ENCODE measurements at places on chromosomes 2 and 18.

DNA sequence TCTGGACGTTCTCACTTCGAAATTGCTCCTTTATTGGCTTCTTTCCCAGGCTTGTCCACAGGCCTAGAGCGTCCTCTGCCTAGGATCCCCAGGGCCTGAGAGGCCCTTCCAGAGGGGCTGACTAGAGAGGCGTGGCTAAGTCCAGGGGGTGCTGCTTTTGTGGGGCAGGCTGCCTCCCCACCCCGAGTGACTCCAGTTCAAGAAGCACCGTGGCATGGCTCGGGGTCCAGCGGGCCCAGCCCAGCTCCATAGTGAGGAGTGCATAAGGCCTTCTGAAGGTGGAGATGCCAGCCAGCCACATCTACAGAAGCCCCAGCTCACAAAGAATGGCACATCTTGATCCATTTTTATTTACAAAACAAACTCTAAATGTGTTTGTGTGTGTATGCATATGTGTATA, 44.8 kb upstream of the POMC start:
- no peak for ATAC-seq

- no peak for ATAC-seq
Observed at GRCh38 chr18:44181951-44182747, 498.5 kb upstream of the SETBP1 start.

DNA sequence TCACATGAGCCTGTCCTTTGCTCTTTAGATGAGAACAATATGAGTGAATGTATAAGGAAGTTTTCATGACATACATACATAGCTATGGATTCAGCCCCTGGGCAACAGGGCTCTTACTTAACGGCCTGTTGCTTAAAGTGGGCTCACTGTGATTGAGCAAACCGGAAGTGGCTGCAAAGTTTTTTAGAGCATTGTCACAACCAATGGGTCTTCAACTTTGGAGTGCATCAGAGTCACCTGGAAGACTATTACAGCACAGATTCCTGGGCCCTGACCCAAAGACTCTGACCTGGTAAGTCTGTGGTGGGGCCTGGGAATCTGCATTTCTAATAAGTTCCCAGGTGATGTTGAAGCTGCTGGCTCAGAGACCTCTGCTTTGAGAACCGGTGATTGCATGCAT, 106.3 kb upstream of the SEC11C start:
- ATAC-seq = no peak

- no peak for ATAC-seq
Observed at GRCh38 chr2:226524381-226524843, 275.2 kb downstream of the IRS1 start.

- ATAC-seq = no peak
Observed at GRCh38 chr18:56929886-56930285, 217.0 kb upstream of the BOD1L2 start.

DNA sequence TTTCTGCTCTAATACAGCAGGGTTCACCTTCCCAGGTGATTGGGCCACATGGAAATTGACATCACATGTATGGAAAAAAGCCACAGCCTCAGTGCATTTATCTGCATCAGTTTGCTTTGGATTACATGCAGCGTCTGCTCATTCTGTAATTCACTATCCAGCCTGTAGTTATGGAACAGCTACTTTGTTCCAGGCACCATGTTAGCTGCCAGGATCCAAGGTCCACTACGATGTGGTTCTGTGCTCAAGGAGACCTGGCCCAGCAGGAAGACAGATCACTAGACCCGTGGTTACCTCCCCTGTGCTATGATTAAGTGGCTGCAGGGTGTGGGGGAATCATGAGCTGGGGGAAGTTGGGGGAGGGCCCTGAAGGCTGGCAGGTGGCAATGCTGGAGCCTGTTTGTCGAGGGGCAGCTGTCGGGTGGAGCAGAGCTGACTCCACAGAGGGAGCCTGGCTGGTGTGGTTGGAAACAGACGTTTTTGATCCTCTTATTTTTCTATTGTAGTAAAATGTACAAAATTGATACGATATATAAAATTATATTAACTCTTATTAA, 58.6 kb downstream of the TSHZ1 start:
- no peak for ATAC-seq

DNA sequence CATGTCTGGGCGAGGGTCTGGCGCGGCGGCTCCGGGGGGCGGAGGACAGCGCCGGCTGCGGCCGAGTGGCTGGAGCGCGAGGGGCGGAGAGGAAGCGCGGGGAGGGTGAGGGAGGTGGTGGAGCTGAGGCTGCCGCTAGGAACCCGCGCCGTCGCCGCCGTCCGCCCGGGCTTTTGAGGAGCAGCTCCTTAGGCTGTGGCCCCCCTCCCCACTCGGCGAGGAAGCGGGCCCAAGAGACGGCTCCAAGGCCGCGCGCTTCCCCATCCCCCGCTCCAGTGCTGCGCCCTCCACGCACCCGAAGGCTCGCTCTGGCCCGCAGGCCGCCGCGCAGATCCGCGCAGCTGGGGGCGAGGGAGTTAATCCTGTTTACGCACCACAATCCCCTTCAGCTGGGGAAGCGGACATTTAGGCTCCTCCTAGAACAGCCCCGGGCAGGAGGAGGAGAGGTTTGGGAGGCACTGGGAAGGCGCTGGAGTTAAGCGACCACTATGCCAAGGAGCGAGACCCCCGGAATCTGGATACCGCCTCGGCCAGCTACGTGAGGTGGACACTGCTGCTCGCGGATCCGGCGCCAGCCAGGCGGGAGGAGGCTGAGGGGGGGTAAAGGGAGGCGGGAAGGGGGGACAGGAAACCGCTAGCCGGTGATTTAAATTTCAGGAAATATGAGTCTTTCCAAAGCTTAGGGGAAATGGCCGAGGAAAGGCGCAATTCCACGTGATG, at the start of gene CNRIP1:
Gene CNRIP1 (minus strand): TSS at position 552 of the 720 bp plus-strand sequence. CDS start 549 bp downstream, at position 3.
- no peak for ATAC-seq

DNA sequence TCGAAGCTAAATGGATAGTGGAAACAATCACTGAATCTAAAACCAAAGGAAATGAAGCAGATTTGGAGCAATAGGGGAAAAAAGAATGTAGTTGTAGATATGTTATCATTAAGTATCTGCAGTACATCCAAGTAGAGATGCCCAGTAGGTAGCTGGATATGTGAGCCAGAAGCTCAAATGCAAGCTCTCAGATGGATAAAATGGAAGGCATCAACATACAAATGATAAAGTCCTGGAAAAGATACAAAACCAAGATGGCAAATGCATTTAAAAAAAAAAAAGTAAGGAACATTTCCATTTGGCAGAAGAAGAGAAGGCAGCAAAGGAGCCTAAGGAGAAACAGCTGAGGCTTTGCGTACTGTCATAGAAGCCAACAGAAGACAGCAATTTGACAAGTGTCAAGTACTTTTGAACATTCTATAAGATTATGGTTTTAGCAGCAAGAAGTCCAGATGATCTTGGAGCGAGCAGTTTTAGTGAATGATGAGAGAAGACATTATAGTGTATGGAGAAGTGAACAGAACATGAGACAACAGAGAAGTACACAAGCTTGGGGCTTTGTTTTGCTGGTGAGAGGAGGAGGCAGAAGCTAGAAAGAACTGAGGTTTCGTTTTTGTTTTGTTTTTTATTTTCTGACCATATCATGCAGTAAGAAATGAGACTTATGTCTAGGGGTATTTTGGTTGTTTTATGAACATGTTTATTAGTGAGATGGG, 18.3 kb downstream of the ROCK2 start:
- ATAC-seq = no peak

GRCh38 chr2:235106874-235107639, 155.2 kb downstream of the SH3BP4 start:
- ATAC-seq = no peak

DNA sequence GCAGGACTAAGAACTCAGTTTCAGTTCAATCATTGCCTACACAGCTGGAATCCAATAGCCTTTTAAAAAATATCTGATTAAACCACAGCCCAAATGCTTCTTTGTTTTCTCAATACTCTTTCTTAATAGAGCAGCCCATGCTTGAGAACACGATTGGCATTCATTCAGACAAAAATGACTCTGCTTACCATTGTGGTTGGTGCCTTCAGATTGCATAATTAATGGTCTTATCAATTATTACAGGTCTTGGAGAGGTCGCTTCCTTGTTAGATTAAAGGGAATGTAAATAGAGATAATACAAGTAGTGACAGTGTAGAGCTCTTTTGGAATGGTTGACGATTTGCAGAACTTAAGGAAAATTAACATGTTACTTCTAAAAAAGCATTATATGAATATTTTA, 107.2 kb downstream of the RNF152 start:
- ATAC-seq = no peak

DNA sequence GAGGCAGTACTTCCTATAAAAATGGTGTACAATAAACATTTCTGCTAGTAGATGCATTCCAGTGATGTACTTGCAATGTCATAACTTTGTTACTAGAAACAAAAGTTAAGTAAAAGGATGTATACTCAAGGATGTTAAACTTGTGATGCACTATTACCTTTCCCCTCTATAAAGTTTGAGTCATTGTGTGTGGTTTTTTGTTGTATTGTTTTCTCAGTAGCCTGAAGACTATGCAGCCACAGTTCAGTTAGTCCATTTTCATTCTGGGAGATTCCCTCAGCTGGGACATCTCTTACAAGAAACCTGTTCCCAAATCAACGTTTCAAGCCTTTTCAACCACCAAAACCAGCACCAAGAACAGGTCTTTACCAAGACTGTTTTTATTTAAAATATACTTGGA, 5.6 kb downstream of the ATP5MC3 start:
- ATAC-seq = no peak

- ATAC-seq = no peak
Observed at GRCh38 chr2:160411167-160411566, 82.4 kb downstream of the RBMS1 start.

DNA sequence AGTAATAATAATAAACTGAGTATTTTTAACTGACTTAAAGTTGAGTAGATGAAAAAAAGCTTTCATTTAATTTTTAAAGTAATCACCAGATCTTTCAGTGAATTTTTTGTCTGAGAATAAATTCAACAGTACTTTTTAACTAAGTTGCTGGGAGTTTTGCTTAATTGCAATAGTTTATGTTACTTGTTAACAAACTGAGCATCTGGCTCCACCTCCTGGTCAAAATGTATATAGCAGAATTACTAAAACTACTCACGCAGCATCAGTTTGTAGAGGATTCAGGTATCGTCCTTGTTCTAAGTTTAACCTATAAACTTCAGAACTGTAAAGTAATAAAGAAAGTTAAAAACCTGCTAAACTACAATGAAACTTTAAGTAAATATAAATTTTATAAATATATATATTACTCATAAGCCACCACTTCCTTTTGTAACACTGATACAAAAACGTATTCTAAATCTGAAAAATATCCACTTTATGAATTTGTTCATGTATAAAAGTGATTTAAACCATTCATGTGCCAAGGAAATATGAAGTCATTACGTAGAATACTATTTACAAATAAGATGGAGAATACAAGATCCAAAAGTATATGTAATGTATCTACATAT, 21.3 kb downstream of the NOL10 start:
- peak; percentile 36 for ATAC-seq

DNA sequence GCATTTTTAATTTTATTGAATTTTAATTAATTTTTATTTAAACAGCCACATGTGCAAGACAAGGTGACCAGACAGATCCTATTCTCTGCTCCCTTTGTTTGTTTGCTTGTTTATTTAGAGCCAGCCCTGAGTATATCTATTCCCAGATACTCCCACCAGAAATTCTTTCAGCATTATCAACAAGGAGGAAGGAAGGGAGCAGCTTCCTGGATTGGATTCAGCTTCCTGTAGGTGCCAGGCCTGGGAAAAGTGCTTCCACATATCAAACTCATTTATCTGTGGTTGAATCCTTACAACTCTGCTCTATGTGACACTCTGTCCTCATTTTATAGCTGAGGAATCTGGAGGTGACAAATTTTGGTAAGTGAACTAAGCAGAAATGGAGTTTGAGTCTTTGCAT, 60.5 kb upstream of the KLF7 start:
- no peak for ATAC-seq

GRCh38 chr18:12287684-12288402, 20.2 kb upstream of the TUBB6 start:
- no peak for ATAC-seq

DNA sequence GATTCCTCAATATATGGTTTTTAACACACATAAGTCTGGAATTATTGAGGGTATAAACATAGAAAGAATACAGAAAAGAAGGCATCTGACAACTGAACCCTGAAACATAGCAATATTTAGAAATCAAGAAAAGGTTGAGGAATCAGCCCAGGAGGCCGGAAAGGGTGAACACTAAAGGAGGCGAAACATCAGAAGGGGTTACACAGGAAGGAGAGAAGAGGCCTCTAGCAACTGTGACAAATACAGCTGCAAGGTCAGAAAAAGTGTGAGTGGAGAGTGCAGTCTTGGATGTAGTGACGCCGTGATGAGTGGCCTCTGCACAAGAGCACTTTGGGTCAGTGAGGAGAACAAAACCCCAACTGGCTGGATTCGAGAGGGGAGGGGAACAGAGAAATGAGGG, 70.7 kb downstream of the SLC9A2 start:
- ATAC-seq = no peak

- ATAC-seq = no peak
Observed at GRCh38 chr2:215684448-215685237, 248.8 kb upstream of the FN1 start.

DNA sequence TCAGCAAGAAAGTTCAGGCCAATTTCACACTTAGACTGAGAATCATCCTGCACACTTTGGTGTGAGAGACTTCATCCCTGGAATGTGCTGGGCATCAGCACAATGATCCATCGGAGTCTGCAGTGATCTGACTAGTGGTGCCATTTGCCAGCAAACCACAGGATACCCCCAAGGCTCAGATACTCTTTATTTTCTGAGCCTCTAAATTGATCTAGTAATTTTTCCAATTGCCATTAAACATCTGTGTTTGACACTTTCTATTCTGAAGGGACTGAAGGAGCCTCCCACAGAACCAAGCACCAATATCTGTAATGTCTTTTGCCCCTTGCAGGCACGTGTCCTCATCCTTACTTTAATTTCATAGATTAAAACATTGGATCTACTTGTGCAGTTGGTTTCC, 485.3 kb upstream of the SMIM21 start:
- ATAC-seq = no peak

DNA sequence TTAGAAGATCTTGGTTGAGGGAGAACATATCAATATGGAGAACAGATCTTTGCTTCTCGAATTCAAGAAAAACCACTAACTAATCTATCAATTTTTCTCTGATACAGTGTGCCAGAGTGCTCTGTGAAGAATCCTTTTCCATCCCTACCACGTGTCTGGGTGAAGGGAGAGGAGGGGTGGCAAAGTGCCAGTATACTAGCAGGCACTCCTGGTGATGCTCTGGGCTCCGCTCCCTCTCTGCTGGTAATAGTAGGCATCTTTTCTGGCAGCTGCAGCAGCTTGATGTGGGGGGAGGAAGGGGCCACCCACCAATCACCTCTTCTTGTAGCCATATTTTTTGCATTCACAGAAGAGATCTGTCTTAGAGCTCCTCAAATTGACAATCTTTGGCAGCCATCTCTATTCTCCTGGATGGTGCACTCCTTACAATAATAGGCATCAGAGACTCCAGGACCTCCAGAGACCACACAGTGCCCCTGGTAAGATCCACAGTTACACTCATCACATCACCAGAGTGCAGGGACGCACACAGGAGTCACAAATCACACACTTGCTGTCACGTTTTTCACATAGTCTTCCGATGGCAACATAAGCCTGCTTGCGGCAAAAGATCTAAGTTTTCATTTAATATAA, 15.7 kb downstream of the STK39 start:
- no peak for ATAC-seq
